Hematopoietic multipotent progenitor cell (in vitro differentiated cells): ENCODE measurements at places on chromosomes 5 and 9. TPM values are rescaled to one million over a fixed set of nuclear protein-coding genes. Genes with fewer than 3 reads are reported as not detected.

DNA sequence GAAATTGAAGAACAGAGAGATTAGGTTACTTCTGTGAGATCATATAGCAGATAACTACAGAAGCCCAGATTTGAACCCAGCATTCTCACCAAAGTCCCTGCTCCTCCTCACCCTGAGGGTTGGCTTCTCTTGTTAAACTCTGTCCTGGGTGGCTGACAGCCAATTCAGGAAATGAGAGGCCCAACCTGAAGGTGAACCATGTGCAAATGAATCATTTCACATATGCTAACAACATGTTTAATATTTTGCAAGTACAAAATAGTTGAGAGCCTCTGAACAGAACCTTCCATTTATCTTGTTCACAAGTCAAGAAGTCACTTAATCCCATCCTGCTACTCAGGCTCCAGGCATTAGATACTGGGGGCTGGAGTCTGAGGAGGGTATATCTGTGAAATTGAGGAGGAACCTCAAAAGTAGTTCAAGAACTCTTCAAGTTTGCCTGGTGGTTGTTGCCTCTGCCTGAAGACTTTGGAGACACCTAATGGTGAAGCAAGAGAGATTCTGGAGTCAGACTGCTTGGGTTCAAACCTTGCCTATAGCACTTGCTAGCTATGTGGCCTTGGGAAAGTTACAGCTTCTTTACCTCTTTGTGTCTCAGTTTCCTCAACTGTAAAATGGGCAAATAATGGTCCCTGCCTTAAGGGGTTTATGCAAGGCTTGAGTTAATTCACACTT lies 564.0 kb downstream of the PSAT1 start:
- DNase-seq, result no peak

GRCh38 chr5:137490591-137490990 lies 8.5 kb downstream of the SPOCK1 start:
- DNase-seq, result no peak

- no peak for DNase-seq
Observed at GRCh38 chr9:114026335-114026734, 51.8 kb downstream of the AMBP start.

- no peak for DNase-seq
Observed at GRCh38 chr5:6722015-6722414, 8.8 kb downstream of the TENT4A start.

GRCh38 chr9:38133595-38133994 lies 64.6 kb upstream of the SHB start:
- no peak for DNase-seq

DNA sequence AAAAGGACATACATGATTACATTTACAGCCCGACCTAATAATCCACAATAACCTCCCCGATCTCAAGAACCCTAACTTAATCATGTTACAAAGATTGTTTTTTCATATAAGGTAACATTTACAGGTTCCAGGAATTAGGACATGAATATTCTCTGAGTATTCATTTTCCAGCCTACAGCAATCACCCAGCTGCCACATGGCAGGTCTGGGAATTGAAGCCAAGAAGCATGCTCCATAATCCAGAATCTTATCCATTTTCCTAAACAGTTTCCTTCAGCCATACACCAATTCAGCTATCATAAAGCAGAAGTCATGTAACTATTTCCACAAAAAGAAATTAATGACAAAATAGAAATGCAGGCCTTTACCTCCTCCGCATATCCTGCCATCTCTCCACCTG lies 163.4 kb downstream of the CAAP1 start:
- DNase-seq, result no peak

GRCh38 chr5:133368916-133369783 lies 243.2 kb downstream of the FSTL4 start:
- no peak for DNase-seq

- DNase-seq, result no peak
Observed at GRCh38 chr5:124752854-124753720, 6.6 kb upstream of the ZNF608 start.

DNA sequence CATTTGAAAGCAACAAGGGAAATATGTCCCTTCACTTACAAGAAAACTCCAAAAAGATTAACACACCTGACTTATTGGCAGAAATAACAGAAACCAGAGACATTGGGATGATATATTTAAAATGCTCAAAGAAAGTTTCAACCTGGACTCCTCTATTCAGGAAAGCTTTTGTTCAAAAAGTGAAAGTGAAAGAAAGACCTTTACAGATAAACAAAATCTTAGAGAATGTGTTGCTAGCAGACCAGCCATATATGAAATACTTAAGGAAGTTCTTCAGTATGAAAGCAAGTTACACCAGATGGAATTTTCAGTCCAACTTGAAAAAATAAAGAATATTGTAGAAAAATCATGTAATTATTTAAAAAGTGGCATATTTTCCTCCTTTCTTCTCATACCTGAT lies 1075.1 kb downstream of the NR2F1-AS1 start:
- peak; percentile 5 for DNase-seq

DNA sequence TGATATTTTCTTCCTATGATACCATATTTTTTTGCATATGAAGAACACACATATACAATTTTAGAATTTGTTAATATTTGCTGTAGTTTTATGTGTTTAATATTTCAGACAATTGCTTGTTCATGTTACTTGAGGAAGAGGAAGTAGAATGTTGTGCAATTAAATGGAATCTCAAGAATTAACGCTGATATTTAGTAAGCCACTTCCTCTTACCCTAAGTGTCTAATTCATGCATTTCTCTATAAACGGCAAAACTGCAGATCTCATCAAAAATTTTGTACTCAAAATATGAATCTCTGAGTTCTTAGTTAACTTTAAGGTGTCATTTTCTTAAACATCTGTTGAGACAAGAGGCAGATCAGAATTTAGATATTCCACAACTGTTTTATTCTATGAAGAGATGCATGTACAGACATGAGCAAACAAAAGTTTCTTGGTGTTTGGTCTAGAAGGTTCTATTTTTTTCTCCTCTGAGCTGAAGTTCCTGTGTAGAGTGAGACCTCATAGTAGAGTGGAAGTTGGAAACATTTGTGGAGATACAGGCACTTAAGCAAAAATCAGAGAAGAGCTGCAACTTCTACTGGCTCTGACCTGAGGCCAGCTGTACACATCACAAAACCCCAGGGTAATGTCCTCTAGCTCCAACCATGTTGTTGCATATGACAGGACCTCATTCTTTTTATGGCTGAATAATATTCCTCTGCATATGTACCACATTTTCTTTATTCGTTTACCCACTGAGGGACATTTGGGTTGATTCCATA lies 16.6 kb upstream of the TGFBI start:
- no peak for DNase-seq

DNA sequence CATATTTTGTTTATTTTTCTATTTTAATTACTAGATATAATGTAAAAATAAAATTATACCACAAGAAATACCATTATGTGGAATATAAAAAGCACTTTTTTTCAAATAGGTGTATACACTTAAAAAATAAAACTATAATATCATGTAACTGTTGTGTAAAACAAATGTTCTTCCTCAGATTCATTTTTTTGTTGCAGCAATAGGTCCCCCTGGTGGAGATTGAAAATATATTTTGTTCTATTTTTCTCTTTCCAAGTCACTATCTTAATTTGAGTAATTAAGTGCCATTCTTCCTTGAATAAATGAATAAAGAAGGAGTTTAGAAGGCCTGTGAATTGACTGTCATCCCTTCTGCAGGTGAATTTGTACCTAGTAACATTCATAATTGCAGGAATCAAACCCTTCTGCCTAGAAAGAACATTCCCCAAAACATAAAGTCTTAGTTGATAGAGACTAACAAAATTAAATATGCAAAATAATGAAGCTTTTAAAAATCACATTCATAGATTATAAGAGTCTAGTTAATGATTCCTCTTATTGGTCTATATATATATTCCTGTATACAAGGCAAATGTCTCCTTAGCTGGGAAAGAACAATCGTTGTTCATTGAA lies 23.4 kb downstream of the CETN3 start:
- peak; percentile 16 for DNase-seq

GRCh38 chr5:78562714-78563330 lies 85.8 kb downstream of the LHFPL2 start:
- no peak for DNase-seq

DNA sequence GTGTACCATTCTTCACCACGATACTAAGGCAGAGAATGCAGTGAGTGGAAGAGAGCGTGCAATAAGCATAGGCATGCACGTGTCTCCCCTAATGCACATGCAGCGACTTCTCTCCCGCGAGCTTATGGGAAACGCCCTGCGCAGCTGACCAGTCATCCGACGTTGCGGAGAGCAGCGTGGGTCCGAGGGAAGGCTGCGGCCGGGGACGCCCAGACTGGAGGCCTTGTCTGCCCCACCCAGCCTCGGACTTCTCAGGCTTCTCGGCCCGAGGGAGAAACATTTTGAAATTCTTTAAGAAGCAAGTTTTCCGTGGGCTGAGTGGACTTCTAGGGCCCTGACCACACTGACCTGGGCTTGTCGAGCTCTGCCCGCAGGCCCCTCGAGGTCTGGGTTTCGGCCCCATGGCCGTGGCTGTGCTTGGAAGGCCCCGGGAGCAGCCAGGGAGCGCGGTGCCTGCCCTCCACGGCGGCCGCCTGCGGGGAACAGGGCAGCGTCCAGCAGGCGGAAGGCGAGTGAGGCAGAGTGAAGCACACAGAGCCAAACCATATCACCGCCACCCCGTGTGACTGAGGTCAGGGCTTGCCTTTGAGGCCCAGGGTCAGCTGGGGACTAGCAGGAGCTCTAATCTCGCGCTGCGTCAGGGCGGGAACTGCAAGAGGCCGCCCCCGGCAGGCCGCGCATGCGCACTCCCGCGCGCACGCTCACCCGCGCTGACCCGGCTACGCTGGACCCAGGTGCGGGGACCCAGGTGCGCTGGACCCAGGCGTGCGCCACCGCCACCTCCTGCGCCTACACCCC lies 60.0 kb upstream of the IRX1 start:
- no peak for DNase-seq

GRCh38 chr5:138111937-138112336 lies 27.3 kb downstream of the NME5 start:
- DNase-seq, result no peak

- DNase-seq, result no peak
Observed at GRCh38 chr9:134314039-134314949, 12.0 kb upstream of the RXRA start.

DNA sequence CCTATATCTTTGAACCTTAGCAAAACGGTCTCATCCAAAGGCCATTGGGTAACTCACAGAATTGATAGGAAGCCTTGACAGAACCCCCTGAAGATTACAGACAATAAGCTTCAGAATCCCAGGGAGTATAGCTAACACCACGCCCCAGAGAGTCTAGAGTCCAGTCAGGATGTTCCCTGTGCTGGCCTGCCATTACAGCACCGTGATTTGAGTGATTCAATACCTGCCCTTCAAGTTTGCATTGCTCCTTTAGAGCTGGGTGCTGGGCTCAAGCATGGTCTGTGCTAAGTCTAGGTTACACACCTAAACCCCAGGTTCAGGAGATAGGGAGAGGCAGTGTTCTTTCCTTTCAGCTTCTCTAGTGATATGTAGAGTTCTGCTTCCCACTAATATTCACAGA lies 90.5 kb downstream of the RASEF start:
- no peak for DNase-seq

GRCh38 chr9:128383791-128384190 lies 12.6 kb downstream of the URM1 start:
- DNase-seq, result no peak

DNA sequence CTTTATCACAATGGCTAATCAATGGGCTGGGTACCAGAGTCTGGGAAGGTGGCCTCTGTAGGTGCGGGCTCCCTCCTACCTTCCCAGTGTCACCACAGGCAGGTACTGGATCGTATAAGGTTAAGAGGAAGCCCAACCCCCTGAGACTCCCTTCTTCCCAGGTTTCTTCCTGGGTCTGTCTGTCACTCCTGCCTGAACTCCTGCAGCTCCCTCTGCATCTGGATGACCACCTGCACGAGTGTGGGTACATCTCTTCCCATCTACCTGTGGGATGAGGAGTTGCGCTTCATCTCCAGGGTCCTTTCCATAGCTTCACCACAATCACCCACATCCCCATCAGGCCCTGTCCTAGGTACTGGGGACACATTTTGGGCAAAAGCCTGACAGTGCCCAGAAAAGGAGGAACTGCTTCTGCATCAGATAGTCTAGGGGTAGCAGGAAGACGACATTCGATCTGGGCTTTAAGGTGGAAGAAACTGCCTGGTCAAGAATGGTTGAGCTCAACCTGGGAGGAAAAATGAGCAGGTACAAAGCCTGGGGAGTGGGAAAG lies 112.2 kb upstream of the ALDH1B1 start:
- DNase-seq, result no peak

- no peak for DNase-seq
Observed at GRCh38 chr5:39106322-39106721, 32.1 kb upstream of the RICTOR start.

- DNase-seq, result no peak
Observed at GRCh38 chr9:124415852-124416484, 726 bp upstream of the PSMB7 start.

GRCh38 chr5:51377151-51378060 lies 5.8 kb upstream of the ISL1 start:
- DNase-seq, result no peak

GRCh38 chr5:17249029-17249634 lies 31.7 kb downstream of the BASP1 start:
- DNase-seq, result no peak

OR1J2 gene
- 0.27 TPM for total RNA-seq

SOHLH1 gene
- not detected for total RNA-seq

FIBCD1 gene
- not detected for total RNA-seq

TSSK1B gene
- total RNA-seq, result not detected

PCDHB14 gene
- under 0.01 TPM for total RNA-seq

ANKHD1 gene
- 97.5 TPM for total RNA-seq

EPB41L4A gene
- under 0.01 TPM for total RNA-seq

LMX1B gene
- under 0.01 TPM for total RNA-seq

AGPAT2 gene
- total RNA-seq, result 76.5 TPM

TIGD6 gene
- 3.2 TPM for total RNA-seq

C5orf58 gene
- total RNA-seq, result under 0.01 TPM
